ENCODE measurements at places on chromosomes 2 and 18. TPM values are rescaled to one million over a fixed set of nuclear protein-coding genes. Genes with fewer than 3 reads are reported as not detected.
A peak's percentile ranks its signal among the peaks of the same experiment; 100 is the strongest.

DNA sequence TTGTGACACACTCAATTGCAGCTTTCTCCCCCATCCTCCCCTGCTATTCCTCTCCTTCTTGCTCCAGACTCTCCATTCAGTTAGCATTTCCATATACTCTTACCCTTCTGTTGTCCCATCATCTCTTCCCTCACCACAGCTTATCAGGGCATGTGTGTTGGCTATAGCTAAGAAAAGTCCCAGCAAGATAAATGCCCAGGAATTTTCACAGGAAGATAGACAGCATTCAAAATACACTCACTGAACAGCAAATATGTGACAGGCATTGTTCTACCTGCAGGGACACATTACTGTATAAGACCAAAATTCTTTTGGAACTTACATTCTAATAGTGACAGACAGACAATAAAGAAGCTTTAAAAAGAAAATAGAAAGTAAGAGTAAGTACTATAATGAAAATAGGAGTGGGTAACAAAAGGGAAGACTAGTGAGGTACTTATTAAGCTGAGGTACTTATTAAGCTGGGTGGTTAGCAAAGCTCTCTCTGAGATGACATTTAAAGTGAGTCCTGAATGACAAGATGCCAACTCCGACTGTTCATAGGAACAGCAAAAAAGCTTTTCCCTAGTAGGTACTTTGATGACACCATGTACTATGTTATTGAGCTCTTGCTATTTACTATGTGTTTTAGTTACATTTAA is 86.2 kb downstream of the CHN1 start:
- no peak for DNase-seq

DNA sequence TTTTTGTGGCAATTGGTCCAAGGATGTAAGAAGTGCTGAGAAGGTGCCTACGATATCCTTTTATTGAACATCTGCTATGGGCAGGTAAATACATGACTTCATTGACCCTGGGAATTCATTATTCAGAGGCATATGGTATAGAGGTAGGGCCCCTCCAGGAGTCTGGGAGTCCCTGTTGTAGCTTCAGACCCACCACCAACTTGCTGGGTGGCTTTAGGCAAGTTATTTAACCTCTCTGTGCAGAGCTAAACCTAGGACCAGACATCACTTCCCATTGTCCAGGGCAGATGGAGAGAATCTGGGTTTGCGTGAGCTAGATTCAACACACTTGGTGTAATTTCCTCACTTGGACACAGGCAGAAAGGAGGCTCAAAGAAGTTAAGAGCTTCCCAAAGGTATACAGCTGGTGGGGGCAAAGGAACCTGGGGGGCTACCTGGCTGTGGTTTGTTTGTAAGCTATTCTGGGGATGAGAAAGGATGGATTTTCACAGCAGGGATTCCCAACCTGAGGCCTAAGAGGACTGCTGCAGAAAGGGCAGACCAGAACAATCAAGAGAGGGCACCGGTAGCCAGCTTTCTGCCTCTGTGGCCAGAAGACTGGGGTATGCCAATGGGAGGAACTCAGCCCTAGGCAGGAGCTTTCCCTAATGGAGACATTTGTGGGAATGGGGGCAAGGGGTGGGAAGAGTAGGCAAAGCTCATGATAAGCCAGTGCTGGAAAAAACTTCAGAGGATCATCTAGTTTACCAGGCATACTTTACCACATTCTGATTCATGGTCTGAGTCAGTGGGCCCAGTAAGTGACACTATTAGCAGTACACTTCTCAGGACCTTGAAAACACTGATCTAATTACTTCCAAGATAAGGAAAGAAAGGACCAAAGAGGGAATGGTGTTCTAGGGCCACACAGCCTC is 102.7 kb upstream of the SMAD2 start:
- peak; percentile 70 for DNase-seq

DNA sequence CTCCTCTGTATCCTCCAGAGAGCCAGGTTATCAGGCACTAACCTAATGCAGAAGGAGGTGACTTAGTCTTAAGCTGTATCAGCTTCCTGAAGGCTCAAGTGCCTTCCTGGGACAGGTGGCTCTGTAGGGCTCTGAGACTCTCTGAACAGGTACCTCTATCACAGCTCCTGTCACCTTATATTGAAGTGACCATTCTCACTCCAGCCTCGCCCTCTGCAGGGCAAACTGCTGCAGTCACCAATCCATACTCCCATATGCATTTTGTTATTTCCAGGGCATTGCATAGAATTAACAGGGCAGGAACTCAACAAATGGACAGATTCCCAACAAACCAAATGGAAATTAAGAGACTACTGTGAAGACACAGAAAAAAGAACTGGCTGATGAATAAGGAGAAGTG is 203.0 kb upstream of the REV1 start:
- DNase-seq, result no peak

The SLC14A1 gene
- 44.9 TPM for total RNA-seq

DNA sequence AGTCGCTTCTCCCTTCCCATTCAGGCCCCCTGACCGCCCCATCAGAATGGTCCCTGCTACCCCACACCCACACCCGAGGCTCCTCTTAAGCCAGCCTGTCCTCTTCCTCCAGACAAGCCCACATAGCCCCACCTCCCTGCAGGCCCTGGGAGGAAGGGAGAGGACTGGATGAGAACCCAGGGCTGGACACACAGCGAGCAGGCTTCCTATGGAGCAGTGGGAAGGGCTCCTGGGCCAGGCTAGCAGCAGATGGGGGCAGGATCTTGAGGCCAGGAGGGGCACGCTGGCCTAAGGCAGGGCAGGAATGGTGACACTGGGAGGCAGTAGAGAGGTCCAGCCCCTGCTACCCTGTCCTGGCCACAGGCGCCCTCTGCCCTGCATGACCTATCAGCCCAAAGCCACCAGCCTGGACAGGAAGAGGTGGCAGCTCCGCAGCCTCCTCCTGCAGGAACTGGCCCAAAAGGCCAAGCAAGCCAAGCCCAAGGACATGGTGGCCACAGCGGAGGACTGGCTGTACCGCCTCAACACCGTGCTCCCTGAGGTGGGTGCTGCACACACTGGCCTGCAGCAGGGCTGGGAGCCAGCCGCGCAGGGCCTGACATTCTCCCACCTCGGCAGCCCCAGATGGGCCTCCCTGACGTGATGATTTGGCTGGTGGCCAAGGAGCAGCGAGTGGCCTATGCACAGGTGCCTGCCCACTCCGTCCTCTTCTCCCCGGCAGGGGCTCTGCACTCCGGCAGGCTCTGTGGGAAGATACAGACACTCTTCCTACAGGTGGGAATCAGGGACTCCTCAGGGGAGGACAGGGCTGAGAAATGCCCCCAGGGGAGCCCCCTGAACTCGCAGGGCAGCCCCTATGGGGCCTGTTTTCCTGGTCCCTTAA is 43.3 kb downstream of the FER1L5 start:
- no peak for DNase-seq

The HOXD10 gene
- total RNA-seq, result 8.6 TPM
